M059J (cell line): ENCODE measurements at places on chromosomes 3 and 15. TPM values are rescaled to one million over a fixed set of nuclear protein-coding genes. Genes with fewer than 3 reads are reported as not detected.

The PCOLCE2 gene
- total RNA-seq, result 21.6 and 26.5 TPM in 2 replicates

The OR5K2 gene
- total RNA-seq, result not detected in 2 replicates

The TMC3 gene
- total RNA-seq, result not detected in 2 replicates

The ZNF860 gene
- total RNA-seq, result 0.25 TPM in 1 of 2 replicates, not detected in the other

The TLR9 gene
- not detected in 2 replicates for total RNA-seq

The AGBL1 gene
- total RNA-seq, result not detected in 2 replicates

The CEP19 gene
- total RNA-seq, result 9.0 and 11.2 TPM in 2 replicates

The CD200R1L gene
- 0.22 TPM in 1 of 2 replicates, not detected in the other for total RNA-seq

The PLCL2 gene
- total RNA-seq, result 0.71 TPM in 2 replicates

The RTP3 gene
- total RNA-seq, result 0.20 and 0.81 TPM in 2 replicates

The CYP1A2 gene
- not detected in 2 replicates for total RNA-seq

The GPR171 gene
- total RNA-seq, result not detected in 2 replicates

The PLA2G4D gene
- total RNA-seq, result 0.10 and 0.52 TPM in 2 replicates

The DUOXA1 gene
- total RNA-seq, result not detected in 2 replicates
